ENCODE measurements at places on chromosomes 7 and 10. TPM values are rescaled to one million over a fixed set of nuclear protein-coding genes. Genes with fewer than 3 reads are reported as not detected.

DNA sequence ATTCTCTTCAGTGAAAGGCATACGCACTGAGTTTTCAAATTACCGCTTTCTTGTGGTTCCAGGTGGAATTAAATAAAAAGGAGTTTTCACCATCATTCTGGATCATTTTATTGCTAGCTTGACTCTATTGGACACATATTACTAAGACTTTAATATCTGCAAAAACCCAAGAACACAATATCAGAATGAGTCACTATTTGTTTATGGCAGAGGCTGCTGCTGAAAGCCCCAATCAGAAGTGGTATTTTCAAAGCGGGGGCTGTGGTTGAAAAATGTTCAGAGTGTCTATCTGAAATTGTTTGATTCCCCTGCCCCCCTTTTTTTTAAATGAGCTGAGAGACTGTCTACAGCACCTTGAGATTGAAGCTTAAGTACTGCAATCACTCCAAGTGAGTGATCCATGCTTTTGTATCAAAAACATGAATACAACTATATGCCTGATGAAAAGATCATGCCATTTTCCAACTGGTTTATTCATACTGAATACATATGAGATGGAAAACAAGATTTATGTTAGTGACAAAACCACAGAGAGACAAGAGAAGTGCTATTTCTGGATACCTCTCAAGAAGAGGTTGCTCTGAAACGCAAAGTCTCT lies 376.4 kb downstream of the HTR7 start:
- no peaks in the 10 kb centered on the region for H3K4me1 ChIP-seq
- DNase-seq: no peak
- H3K27ac ChIP-seq: no peak overlapping the region
- no peak overlapping the region for H3K4me3 ChIP-seq
- no peaks in the 10 kb centered on the region for H3K27me3 ChIP-seq

DNA sequence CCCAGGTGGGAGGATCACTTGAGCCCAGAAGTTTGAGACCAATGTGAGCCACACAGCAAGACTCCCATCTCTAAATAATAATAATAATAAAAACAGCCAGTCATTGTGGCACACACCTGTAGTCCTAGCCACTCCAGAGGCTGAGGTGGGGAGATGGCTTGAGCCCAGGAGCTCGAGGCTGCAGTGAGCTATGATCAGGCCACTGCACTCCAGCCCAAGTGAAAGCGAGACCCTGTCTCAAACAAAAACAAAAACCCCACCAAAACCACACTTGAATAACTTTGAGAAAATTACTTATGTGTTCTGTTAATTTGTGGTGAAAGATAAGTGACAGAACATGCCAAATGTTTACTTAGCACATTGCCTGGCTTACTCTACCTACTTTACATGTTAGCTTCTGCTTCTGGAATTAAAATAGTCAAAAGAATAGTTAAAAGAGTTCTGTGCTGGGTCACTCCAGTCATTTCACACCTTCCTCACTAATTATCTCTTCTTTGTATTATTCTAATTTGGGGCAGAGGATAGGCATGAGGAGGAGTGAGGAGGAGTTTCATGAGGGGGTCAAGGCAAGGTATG lies 9.8 kb downstream of the TMEM60 start:
- no peak for DNase-seq
- no peaks in the 10 kb centered on the region for H3K27me3 ChIP-seq
- no peak overlapping the region for H3K27ac ChIP-seq
- peaks cover 14% of the 10 kb centered on the region for H3K4me1 ChIP-seq
- no peak overlapping the region for H3K4me3 ChIP-seq
- no peaks in the 10 kb centered on the region for H3K36me3 ChIP-seq

GRCh38 chr7:127885843-127886242 lies 145.4 kb downstream of the LRRC4 start:
- H3K4me3 ChIP-seq: no peak overlapping the region
- peaks cover 9% of the 10 kb centered on the region for H3K36me3 ChIP-seq
- peak; percentile 57 for DNase-seq
- no peak overlapping the region for H3K27ac ChIP-seq
- H3K27me3 ChIP-seq: no peaks in the 10 kb centered on the region

Gene CACNB2
- total RNA-seq: 12.7 TPM

DNA sequence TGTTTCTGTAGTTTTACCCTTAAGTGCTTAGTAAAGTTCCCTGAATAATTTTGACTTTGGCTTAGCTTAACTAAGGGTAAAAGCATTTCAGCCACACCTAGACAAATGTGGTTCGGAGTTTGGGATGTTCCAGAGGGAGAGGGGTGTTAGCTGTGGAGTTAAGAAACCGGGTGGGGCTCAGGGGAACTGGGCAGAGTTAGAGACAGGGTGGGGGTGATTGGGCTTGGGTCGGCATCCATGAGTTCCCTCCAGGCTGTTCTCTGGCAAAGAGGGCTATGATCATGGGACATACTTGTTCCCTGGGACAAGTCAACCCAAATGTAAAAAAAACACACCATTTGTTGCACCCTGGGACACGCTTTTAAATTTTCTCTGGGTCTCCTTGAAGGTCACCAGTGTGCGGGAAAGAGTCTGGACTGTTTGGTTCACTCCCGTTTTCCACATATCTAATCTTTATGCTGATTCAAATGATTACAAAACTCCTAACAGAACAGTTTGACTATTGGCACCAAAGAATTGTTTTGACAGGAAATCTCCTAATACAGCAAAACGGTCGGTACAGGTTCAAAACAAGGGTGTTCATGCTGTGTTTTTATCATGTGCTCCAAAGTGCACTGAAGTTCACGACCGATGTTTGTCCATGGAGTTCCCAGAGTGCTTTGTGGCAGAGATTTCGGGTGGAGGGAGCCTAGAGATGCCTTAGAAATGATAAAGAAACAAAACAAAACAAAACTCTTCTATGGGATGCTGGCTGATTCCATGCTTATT lies 56.5 kb downstream of the PLXDC2 start:
- no peak overlapping the region for H3K27ac ChIP-seq
- no peak for DNase-seq
- no peaks in the 10 kb centered on the region for H3K27me3 ChIP-seq
- H3K4me1 ChIP-seq: no peaks in the 10 kb centered on the region
- H3K36me3 ChIP-seq: no peaks in the 10 kb centered on the region

- no peak overlapping the region for H3K27ac ChIP-seq
- no peak overlapping the region for H3K4me3 ChIP-seq
- H3K36me3 ChIP-seq: peaks cover 5% of the 10 kb centered on the region
Observed at GRCh38 chr7:73509463-73509862, 12.6 kb downstream of the BAZ1B start.

- H3K36me3 ChIP-seq: no peaks in the 10 kb centered on the region
- H3K27ac ChIP-seq: no peak overlapping the region
- no peak for DNase-seq
- H3K27me3 ChIP-seq: no peaks in the 10 kb centered on the region
- no peak overlapping the region for H3K4me3 ChIP-seq
- peaks cover 16% of the 10 kb centered on the region for H3K4me1 ChIP-seq
Observed at GRCh38 chr10:63515002-63515763, 6.0 kb upstream of the REEP3 start.

DNA sequence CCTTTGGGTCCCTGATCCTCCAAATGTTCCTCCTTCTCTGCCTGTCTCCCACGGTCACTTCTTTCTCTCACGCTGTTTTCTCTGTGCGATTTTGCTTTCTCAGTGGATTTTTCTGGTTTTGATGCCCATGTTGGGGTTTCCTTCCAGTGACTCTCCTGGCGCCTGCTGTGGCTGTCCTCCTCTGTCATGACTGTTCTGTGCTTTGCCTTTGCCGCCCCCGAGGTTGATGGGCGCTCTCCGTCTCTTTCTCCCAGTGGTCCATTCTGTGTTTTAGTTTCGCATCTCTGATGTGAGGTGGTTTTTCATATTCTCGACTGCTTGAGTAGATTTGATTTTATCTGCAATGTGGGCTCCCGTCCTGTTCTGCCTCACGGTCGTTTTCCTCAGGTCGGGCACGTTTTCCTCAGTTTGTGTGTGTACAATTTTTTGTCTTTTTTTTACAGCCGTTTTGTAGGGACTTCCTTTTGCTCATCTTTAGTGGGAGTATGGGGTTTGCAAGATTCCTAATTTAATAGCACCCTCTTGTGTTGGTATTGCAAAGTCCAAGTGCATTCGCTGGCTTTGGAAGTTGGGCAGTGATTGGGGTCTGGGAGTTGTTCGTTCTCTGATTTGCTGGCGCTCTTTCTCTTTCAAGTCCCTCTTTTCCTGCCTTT lies 100.0 kb downstream of the INPP5A start:
- no peak overlapping the region for H3K27ac ChIP-seq
- H3K27me3 ChIP-seq: no peaks in the 10 kb centered on the region
- H3K36me3 ChIP-seq: no peaks in the 10 kb centered on the region
